Heart right ventricle (tissue), 16 donors: ENCODE measurements at places on chromosomes 2 and 18. TPM values are rescaled to one million over a fixed set of nuclear protein-coding genes. Genes with fewer than 3 reads are reported as not detected.

GRCh38 chr2:16031848-16032159, 91.5 kb downstream of the MYCN start:
- H3K36me3 ChIP-seq = no peaks in the 10 kb centered on the region
- H3K4me3 ChIP-seq = no peak overlapping the region
- no peak for DNase-seq
- H3K4me1 ChIP-seq = no peaks in the 10 kb centered on the region
- H3K27ac ChIP-seq = no peak overlapping the region

DNA sequence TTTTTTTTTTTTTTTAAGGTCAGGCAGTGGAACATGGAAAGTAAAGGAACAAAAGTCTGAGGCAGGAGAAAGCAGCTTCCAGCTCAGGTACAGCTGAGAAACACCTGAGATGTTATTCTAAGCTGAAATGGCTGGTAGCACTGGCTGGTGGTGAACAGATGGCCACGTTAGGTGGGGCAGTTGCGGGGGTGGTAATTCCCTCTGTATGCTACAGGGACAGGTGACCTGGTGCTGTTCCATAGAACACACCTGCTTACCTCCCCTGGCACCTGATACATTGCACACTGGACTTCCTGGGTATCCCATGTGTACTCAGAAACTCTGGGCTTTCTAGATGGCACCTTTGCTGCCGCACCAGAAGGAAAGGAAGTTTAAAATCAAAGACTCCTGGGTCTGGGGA, 333.3 kb downstream of the SLC8A1 start:
- H3K4me3 ChIP-seq = no peak overlapping the region
- H3K4me1 ChIP-seq = peaks cover 21% of the 10 kb centered on the region
- peaks cover 4% of the 10 kb centered on the region for H3K36me3 ChIP-seq
- no peak overlapping the region for H3K27ac ChIP-seq

DNA sequence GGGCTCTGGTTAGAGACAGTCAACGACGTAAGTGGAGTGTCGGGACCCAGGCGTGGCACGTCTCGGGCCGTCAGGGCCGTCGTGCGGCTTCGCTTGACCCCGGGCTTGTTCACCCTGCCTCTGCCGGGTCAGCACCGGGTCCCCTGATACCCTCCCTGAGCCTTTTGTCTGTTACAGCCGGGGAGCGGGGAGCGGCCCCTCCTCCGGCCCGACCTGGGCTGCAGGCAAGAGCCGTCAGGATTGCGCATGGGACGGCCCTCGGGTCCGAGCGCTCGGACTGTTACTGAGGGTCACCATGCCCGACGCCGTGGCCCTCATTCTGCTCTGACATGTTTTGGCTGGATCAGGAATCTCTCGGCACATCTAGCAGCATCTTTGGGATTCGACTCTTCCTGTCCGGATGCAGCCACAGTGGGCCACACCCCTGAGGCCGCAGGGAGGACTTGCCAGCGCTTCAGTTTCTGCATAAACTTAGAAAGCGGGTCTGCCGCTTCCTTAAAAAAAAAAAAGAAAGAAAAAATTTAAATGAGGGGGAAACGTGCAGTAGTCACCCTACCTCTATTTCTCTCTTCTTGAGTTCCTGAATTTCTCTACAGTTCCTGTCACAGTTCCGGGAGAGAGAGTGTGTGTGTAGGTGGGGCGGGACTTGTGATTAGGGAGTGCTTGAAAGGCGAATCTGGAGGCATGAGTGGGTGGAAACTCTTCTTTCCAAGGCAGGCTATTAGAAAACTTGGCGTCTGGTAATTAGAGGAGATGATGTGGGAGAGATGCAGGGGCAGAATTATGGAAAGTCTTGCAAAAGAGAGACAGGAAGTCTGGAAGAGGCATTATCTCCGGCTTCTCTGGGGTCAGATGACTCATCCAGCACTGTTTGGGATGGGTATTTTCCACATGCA, 909 bp downstream of the TMEM87B start:
- H3K36me3 ChIP-seq = peaks cover 22% of the 10 kb centered on the region
- no peaks in the 10 kb centered on the region for H3K27me3 ChIP-seq
- peak; percentile 50 for DNase-seq
- no peaks in the 10 kb centered on the region for H3K4me1 ChIP-seq

GRCh38 chr2:191661097-191661924, 16.6 kb upstream of the NABP1 start:
- no peaks in the 10 kb centered on the region for H3K36me3 ChIP-seq
- DNase-seq = no peak
- H3K27me3 ChIP-seq = no peaks in the 10 kb centered on the region
- no peaks in the 10 kb centered on the region for H3K4me1 ChIP-seq
- H3K27ac ChIP-seq = no peak overlapping the region

DNA sequence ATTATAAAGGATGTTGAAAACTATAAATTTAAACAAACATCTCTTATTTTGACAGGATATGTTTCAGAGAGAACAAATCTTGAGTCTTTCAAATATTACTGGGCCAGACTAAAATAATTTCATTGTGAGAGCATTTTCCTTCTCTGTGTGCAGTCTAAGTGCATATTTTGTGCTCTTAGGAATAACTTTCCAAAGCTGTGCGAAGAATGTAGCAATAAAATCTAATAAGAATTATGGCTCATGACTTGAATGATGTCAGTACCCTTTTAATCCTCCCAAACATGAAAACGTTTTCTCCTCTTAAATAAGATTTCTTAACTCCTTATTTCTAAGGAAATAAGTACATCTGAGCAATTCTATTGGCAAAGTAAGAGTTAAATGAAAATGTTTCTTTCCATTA, 76.2 kb upstream of the EFEMP1 start:
- no peak overlapping the region for H3K4me3 ChIP-seq
- H3K27me3 ChIP-seq = no peaks in the 10 kb centered on the region

DNA sequence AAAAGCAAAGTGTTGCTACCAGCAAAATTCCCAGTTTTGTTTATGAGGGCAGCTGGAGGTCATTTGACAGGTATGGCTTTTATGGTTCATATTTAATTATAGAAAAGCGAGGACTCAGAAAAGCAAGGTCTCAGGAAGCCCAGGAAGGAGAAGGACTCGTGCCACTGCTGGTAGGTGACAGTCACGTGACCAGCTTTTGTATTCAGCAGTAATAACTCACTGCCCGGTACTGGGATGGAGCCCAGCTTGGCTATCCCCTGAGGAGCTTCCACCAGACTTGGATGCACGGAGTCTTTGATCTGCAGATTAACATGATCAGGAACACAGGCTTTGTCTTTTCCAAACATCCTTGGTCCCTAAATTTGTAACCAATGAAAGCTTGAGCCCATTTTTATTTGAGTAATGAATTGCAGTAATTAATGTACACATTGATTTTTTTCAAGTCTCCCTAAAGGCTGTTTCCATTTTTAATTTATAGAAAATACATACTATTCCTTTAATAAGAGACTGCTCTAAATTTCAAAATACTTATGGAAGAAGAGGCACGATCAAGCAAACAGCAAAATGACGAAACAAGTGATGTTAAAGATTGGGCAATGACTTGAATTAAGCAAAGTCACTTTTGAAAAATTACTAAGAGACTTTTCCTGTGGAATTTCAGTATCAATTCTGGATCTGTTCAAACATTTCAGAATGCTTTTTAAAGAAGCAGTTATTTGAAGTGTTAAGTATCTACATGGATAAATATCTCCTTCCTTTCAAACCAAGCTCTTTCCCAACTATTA, 251.7 kb upstream of the HNRNPA3 start:
- DNase-seq = no peak
- H3K36me3 ChIP-seq = no peaks in the 10 kb centered on the region
- no peak overlapping the region for H3K27ac ChIP-seq
- H3K4me1 ChIP-seq = no peaks in the 10 kb centered on the region

GRCh38 chr18:27185025-27185763, at the start of gene CHST9:
CHST9 (minus strand) TSS chr18:27185308; CDS start chr18:27142809, 42,499 bp downstream.
- H3K4me3 ChIP-seq = peak within 1 kb of the TSS; percentile 58
- H3K36me3 ChIP-seq = no peaks in the 10 kb centered on the region
- no peak within 1 kb of the TSS for H3K27ac ChIP-seq
- DNase-seq = peak; percentile 15
- H3K27me3 ChIP-seq = peaks cover 5% of the 10 kb centered on the region

- DNase-seq = no peak
- peaks cover 7% of the 10 kb centered on the region for H3K4me1 ChIP-seq
- no peak overlapping the region for H3K4me3 ChIP-seq
- H3K27ac ChIP-seq = no peak overlapping the region
- H3K27me3 ChIP-seq = no peaks in the 10 kb centered on the region
These were observed 151.8 kb upstream of the SLC14A2 start for GRCh38 chr18:45463451-45463850.

GRCh38 chr2:132547090-132547687, 122.8 kb downstream of the LYPD1 start:
- H3K4me1 ChIP-seq = no peaks in the 10 kb centered on the region
- DNase-seq = peak; percentile 67
- no peak overlapping the region for H3K4me3 ChIP-seq
- no peak overlapping the region for H3K27ac ChIP-seq

- H3K27me3 ChIP-seq = no peaks in the 10 kb centered on the region
- H3K36me3 ChIP-seq = peaks cover 98% of the 10 kb centered on the region
- no peak overlapping the region for H3K4me3 ChIP-seq
- no peaks in the 10 kb centered on the region for H3K4me1 ChIP-seq
- no peak for DNase-seq
These were observed 116.2 kb downstream of the RAB3GAP1 start for GRCh38 chr2:135168204-135168856.

Gene CD8B2
- total RNA-seq = not detected

Gene DLX1
- not detected for total RNA-seq

Gene PTPRN
- total RNA-seq = 0.31 TPM

Gene IDH1
- 39.0 TPM for total RNA-seq

Gene DHRS9
- 10.4 TPM for total RNA-seq

Gene FABP1
- not detected for total RNA-seq

Gene SNED1
- total RNA-seq = 8.7 TPM

Gene ALPI
- total RNA-seq = not detected

Gene PSMA8
- total RNA-seq = not detected
